ENCODE measurements at places on chromosomes 7 and 10.

GRCh38 chr10:114987995-114988394 is 50.0 kb downstream of the TRUB1 start:
- DNase-seq: no peak

DNA sequence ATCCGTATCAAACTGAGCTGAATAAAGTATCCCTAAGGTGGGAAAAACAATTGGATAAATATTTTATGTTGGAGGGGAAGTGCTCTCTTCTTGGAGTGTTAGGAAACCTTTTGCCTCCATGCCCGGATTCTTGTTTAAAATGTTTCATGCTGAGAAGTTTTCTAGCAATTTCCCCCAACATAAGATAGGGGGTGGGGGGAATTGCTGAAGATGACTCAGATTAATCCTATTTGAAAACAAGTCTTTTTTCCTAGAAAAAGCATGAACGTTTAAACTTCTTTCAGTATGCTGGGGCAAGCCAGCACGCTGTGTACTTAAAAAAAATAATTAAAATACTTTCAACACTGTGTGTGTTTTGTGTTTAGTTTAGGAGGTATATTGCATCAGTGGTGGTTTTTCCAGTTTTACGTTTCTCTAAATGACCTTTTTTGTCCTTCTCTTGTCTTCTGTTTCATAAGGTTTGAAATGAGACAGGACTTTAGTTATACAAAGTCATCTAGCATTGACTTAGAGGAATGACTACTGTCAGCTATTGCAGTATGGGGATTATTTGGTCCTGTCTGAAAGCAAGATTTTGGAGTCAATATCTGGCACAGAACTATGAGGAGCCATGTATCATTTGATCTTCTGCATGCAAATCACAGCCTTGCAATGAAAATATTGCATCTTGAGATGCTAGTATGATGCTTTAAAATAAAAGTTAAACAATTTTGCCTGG is 295.9 kb downstream of the GATA3 start:
- no peak for DNase-seq

DNA sequence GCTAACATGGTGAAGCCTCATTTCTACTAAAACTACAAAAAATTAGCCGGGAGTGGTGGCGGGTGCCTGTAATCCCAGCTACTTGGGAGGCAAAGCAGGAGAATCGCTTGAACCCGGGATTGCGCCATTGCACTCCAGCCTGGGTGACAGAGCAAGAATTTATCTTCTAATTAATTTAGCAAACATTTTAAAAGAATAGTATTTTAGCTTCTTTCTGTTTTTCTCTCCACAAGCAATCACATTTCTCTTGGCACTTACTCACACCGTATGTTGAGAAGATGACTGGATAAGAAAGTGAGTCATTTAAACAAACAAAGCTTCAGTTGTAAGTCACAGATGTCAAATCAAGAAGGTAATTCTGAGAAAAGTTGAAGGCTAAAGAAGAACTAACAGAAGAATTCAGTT is 264.0 kb downstream of the ARL4A start:
- no peak for DNase-seq

- no peak for DNase-seq
Measured at GRCh38 chr10:74223755-74224529, 72.9 kb downstream of the ADK start.

- DNase-seq: no peak
Measured at GRCh38 chr10:123884351-123884906, 7.2 kb downstream of the CPXM2 start.
